ENCODE measurements at places on chromosomes 11 and 22.

DNA sequence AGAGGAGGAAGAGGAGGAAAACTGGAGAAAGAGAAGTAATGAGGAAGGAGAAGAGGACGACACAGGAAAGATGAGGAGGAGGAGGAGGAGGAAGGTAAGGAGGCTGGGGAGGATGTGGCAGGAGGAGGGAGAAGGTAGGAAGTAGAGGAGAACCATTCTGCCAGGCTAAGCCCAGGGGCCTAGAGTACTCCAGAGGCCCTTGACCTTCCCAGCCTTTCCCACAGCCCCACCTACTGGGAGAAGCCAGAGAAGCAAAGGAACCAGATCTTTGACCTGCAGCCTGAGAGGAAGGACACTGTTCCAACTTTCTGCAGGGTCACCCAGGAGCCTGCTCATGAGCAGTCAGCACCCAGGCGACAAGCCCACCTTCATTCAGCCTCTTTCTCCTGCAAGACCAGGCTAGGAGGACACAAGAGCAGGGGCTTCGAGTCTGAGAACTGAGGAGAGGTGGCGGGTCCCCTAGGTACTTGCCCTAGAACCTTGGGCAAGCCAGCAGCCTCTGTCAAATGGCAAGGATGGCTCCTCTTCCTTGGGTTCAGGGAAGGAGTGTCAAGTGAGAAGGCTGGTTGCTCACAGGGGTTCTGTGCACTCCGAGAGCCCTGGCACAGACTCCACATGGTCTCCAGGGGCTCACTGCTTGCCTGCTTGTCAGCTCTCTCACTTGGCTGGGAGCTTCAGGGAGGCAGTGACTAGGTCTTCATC, 27.9 kb upstream of the OAF start:
- DNase-seq, result peak; percentile 57

GRCh38 chr22:39250131-39250530, 5.3 kb upstream of the PDGFB start:
- DNase-seq, result no peak

- DNase-seq, result no peak
Measured at GRCh38 chr11:119663279-119663678, 65.7 kb downstream of the NECTIN1 start.

GRCh38 chr11:119807841-119808240, 78.8 kb upstream of the NECTIN1 start:
- DNase-seq, result no peak

DNA sequence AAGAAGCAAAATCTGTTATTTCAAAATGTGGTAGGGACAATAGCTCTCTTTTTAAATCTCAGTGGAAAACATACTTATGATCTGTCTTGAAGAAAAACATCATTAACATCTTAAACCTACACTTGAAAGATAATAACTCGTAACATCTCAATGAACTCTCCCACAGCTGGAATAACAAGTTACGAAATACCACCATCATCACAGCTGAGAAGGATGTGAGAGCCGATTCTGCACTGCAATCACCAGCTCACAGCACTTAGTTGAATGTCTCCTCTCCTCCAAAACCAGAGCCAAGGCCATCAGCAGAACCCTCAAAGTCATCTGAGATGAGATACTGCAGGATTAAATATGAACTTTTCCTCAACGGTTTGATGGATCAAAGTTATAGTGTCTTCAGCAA, 124.3 kb downstream of the ARHGAP20 start:
- DNase-seq, result no peak

DNA sequence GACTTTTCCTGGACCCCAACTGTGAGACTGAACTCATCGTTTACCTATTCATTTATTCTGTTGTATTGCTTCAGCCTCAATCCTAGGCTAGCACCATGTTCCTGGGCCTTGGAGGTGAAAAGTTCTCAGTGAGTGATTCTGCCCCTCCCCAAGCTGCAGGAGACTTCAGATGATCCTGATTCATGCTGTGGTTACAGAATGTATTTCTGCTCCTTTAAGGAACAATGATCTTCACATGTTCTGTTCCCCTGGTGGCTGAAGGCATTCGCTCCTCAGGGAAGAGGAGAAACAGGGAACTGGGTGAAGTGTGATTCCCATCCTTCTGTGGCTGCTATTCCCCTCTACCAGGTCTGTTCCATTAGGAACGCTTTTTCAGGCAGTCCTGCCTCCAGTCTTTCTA, 2.4 kb downstream of the OR52E1 start:
- no peak for DNase-seq

- DNase-seq, result no peak
Measured at GRCh38 chr11:32705309-32706033, 89.0 kb downstream of the CCDC73 start.

DNA sequence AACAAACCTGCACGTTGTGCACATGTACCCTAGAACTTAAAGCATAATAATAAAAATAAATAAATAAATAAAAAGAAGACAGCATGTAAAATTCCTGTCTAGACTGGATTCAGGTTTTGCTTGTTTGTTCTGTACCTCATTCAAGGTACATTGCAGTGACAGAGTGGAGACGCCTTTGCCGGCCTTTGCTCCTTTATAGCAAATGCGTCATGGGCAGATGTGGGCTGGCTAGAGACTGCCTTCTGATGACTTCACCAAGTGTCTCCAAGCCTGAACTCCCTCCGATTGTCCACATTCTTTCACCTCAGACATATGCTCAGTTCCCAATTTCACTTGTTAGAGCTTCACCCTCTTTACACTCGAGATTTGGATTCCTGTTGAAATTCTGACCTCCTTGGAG, 147.8 kb upstream of the ARHGAP20 start:
- DNase-seq, result no peak

DNA sequence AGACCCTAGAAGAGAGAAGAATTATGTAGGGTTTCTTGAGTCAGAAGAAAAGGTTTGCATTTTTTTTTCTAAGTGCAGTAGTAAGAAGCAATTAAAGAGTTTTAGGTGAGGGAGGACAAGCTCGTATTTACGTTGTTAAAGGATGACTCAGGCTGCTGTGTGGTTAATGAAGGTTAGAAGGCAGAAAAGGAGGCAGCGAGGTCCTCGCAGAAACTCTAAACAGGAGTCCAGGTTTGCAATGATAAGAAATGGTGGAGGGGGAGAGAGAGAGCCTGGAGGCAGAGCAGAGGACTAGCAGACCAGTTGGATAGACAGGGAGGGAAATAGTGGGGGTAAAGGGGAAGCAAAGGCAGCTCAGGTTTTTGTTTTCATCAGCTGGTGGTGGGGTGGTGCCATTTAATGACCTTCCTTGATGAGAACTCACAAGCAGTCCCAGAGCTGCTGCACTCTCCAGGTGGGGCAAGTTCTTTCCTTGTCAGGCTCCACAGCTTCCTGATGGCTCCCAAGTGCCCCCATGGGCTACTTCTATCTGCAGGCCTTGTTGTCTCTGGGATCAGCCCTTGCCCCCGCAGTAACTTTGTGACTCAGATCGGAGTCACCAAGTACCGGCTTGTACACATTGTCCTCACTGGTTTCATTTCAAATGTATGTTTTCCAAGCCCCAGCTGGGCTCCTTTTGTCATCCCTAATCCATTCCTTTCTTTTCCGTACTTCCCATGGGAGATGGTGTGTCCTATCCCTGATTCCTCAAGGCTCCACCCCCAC, 8.3 kb upstream of the INSC start:
- peak; percentile 48 for DNase-seq

GRCh38 chr11:454043-454442, 4.0 kb downstream of the PTDSS2 start:
- no peak for DNase-seq

DNA sequence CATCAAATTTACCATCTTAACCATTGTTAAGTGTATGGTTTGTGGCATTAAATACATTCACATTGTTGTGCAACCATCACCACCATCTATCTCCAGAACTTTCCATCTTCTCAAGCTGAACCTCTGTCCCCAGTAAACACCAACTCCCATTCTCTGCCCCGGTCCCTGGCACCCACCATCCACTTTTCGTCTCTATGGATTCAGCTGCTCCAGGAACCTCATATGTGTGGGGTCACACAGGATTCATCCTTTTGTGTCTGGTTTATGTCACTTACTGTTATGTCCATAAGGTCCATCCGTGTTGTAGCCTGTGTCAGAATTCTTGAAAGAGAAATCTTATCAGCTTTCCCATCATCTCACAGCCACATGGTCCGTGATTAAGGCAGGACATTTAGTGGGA, 16.3 kb downstream of the TSPAN32 start:
- DNase-seq, result no peak

DNA sequence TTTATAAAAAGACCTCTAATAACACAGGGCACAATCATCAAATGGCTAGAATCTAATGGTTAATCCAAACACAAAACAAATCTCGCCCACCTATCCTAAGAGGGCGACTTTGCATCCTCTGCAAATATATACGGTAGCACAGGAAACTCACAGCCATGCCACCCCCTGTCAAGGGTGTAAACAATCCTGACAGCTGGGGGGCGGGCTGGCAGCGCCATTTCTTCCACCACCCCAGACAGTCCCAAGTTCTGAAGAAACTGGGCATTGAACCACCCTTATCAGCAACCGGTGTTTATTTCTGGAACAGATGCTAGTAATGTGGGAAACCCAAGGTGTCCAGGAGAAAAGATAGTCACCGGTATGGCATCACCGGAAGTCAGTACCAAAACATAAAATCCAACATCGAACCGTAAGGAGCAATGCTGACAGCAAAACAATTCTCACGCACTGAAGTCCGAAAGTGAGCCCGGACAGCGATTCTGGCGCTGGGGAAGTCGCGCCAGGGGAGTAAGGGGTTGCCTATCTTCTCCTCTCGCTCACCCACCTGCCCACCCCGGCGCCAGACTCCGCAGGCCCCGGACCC, 825 bp downstream of the FBXO3 start:
- DNase-seq, result no peak

GRCh38 chr22:35921777-35922176, 106.8 kb downstream of the RBFOX2 start:
- DNase-seq, result peak; percentile 85

DNA sequence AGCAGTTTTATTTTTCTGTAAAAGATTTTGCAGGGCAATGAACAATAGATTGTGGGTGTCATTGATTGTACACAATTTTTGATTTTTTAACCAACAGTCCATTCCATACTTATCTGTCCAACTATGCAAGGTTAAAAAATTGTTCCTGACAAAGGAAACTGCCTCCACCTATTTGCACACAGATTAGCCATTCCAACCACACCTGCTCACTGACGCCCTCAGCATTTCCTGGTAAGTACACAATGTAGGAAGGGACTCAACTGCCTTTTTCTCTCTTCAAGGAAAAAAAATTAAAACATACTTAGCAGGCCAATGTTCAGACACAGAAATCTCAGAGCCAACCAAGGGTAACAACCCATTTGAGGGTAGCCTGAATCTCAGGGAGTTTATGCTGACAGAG, 4.3 kb upstream of the FUT4 start:
- no peak for DNase-seq

DNA sequence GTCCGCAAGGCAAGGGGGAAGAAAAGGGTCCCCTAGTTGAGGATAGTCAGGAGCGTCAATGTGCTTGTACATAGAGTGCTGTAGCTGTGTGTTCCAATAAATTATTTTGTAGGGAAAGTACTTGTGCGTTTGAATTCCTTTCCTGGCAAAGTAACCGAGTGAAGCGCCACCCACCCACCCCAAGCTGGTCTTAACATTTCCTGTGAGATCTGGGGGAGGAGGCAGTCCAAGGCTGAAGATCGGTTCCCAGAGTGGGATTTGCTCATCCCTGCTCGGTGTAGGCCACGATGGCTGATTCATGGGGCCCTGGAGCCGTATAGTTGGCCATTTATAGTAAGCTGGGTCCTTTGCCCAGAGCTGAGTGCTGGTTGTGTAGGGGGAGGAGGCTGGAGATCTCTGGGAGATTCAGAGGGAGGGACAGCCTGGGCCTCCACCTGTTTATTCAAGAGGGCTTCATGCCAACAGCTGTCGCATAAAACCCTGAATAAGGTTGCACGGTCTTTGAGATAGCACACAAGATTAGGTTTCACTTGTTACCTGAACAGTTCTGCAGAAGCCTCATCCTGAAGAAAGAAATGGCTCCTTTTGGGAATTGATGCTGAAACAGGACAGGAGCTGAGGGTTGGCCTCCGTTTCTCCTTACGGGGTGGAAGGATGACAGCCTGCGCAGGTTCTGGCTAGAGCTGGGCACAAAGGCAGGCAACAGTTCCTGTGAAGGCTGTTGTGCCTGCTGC, 2.4 kb downstream of the ATF4 start:
- DNase-seq, result no peak

DNA sequence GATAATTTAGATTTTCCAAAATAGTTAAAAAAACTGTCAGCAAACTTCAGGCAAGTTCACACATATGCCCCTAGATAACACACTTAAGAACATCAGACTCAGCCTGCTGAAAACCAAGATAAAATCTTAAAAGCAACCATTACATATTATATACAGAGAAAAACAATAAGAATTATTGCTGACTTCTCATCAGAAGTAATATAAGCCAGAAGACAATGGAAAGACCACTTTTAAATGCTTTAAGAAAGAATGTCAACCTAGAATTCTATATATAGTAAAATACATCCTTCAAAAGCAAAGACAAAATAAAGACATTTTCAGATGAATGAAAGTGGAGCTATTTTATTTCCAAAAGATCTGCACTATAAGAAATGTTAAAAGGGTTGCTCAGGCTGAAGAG, 37.8 kb upstream of the SC5D start:
- no peak for DNase-seq

DNA sequence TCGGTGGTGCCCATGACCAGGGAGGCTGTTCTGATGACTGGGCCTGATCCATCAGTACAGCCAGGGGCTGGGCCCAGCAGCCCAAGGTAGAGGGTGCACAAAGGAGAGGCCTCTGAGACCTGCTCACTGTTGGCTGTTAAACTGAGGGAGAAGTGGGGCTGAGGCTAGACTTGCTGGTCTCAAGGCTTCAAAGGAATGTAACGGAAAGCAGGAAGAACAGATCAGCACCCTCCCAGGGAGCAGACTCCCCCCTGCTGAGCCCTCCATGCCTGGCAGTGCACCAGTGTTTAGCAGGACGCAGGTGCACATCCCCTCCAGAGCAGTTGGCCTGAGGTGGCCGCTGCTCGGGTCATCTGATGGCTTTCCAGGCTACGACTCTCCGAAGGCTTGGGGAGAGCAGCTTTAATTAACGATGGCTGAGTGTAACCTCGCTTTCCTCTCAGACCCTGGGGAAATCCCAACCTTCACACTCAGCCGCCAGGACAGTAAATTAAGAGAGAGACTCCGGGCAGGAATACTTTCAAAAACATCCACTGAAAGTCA, 255.7 kb upstream of the NARS2 start:
- DNase-seq, result no peak

DNA sequence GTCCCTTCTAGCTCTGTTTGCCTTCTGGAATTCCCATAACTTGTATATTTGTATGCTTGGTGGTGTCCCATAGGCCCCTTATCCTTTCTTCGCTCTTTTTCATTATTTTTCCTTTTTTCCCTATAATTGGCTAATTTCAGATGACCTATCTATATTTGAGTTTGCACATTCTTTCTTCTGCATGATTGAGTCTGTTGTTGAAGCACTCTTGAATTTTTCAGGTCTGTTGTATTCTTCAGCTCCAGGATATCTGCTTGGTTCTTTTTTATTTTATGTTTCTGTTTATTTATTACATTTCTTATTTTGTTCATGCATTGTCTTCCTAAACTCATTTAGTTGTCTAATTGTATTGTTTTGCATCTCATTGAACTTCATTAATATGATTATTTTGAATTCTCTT, 28.0 kb downstream of the NCAM1 start:
- no peak for DNase-seq

GRCh38 chr11:66071381-66071801, 1.3 kb downstream of the PACS1 start:
- peak; percentile 34 for DNase-seq

Measured in osteocyte (in vitro differentiated cells).